ENCODE measurements at places on chromosomes 1 and 21. TPM values are rescaled to one million over a fixed set of nuclear protein-coding genes. Genes with fewer than 3 reads are reported as not detected.

Gene SNRNP40
- total RNA-seq: 36.5 TPM

Gene SUCO
- total RNA-seq: 11.7 TPM

Gene FABP3
- not detected for total RNA-seq

Gene TNFSF4
- 0.08 TPM for total RNA-seq

Gene CFH
- 4.3 TPM for total RNA-seq

Gene EPHA10
- 1.3 TPM for total RNA-seq

Gene PEAR1
- 5.9 TPM for total RNA-seq

Gene CNIH4
- total RNA-seq: 85.7 TPM

Gene KRTAP19-4
- total RNA-seq: not detected

Gene DOP1B
- total RNA-seq: 5.2 TPM

Gene DPM3
- 108 TPM for total RNA-seq

Gene KRTAP19-1
- not detected for total RNA-seq

Gene IL6R
- 29.3 TPM for total RNA-seq

Gene FAM43B
- total RNA-seq: 4.2 TPM

Gene NAXE
- 164 TPM for total RNA-seq

Gene LAMTOR5
- total RNA-seq: 180 TPM

Gene ACTL8
- 1.8 TPM for total RNA-seq

Gene IL24
- total RNA-seq: 0.25 TPM

Gene KCNA3
- total RNA-seq: not detected

Gene LCE1D
- not detected for total RNA-seq

Gene TFAP2E
- total RNA-seq: 0.41 TPM

Gene CFAP45
- 0.83 TPM for total RNA-seq

Gene MTOR
- 14.0 TPM for total RNA-seq

Gene SPATA45
- not detected for total RNA-seq

Gene CGN
- total RNA-seq: 2.0 TPM

Gene GPR161
- total RNA-seq: 15.0 TPM

Gene DCDC2B
- total RNA-seq: not detected

Gene GPR137B
- total RNA-seq: 16.7 TPM

Gene HHAT
- 1.3 TPM for total RNA-seq

Gene CR1L
- not detected for total RNA-seq

Gene NFASC
- 1.1 TPM for total RNA-seq

Gene FCRL4
- not detected for total RNA-seq

Gene TMEM79
- 7.5 TPM for total RNA-seq

Gene ARMH1
- total RNA-seq: 0.67 TPM

Gene ST6GALNAC5
- total RNA-seq: 0.22 TPM

Gene TNFSF18
- not detected for total RNA-seq

Gene LCE3D
- 3.4 TPM for total RNA-seq

Gene NPR1
- 1.9 TPM for total RNA-seq
